ENCODE measurements at places on chromosomes 11 and 22.

GRCh38 chr11:86765203-86765602 lies 35.1 kb upstream of the PRSS23 start:
- no peak for DNase-seq

DNA sequence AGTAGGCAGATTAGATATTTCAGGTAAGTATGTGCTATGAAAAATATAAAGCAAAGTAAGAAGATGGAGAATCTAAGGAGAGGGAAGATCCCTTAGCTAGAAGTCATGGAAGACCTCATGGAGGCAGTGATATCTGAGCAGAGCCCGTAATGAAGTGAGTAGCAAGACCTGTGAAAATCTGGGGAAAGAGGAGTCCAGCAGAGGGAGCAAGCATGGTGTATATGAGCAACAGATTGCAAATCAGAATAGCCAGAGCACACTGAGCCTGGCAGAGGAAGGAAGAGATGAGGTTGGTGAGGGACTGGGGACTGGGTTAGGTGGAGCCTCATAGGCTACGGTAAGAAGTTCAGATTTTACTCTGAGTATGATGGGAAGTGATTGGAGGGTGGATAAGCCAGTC lies 9.4 kb downstream of the LHFPL7 start:
- no peak for DNase-seq

DNA sequence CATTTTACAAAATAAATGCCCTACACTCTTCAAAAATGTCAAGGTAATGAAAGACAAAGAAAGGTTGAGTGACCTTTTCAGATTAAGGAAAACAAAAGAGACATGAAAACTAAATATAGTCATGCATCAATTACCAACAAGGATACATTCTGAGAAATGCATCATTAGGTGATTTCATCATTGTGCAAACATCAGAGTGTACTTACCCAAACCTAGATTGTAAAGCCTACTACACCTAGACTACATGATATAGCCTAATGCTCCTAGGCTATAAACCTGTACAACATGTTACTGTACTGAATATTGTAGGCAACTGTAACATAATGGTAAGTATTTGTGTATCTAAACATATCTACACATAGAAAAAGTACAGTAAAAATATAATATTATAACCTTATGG lies 26.7 kb downstream of the INTS4 start:
- no peak for DNase-seq

DNA sequence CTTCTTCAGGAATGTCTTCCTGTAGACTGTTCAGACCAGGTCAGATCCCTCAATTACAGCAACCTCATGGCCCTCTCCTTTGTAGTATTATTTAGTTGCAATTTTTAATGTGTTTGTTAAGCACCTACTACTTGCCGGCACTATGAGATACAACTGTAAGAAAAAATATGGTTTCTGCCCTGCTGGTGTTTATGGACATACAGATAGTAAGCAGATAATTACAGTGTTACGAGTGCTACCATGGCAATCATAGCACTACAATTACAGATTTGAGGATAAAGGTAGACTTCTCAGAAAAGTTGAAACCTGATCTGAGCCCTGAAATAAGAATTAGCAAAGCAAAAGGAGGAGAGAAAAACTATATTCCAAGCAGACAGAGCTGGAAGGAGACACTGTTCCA lies 2.8 kb downstream of the LRRC51 start:
- no peak for DNase-seq

DNA sequence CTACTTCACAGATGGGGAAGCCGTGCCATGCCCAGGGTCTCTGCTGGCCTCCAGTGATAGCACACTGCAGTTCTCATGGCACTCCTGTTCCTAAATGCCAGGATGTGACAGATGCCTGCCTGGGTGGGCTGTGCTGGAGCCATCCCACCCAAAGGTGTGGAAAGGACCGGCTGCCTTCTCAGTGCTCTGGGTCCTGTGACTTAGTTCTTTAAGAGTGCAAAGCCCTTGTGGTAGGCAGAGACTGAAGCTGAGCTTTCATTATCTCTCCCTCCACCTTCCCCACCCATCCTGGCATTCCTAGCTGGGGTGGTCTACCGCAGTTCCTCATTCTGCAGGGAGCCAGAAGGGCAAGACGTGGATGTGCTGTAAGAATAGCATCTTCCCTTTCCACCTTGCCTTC lies 150.1 kb downstream of the CEP164 start:
- no peak for DNase-seq

DNA sequence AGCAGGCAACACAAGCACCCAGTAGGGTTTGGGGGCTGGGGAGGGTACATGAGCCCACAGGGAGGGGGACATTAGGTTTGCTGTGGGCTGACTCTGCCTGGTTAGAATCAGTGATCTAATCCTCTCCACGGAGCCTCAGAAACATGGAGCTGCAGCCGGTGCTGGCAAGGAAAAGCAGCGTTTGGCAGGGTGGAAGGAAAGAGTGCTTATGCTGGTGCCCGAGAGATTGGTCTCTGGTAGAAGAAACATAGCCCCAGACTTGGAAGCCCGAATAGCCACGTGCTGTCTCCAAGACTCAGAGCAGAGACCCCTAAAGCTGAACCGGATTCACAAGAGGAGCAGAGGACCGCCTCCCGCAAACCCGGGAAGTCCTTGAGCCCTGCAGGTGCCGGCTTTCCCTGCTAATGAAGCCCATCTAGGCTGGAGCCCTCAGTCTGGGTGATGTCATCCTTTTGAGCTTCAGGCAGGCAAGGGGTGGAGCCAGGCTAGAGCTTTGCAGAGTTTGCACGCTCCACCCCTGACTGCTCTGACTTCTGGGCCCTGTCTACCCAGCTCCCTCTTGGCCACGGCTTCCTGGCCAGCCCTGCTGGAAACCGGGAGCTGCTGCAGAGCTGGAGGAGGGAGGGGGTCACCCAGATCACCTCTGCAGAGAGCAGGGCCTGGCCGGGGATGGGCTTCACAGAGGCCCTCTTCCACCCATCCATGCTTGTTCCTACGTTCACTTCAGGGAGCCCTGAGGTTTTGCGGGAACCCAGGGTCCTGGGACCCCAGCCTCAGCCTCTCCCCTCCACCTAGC lies 35.0 kb upstream of the JAM3 start:
- peak; percentile 61 for DNase-seq

GRCh38 chr11:86954269-86955110 lies 705 bp downstream of the FZD4 start:
- no peak for DNase-seq

GRCh38 chr22:45134313-45134712 lies 29.4 kb upstream of the NUP50 start:
- DNase-seq: no peak

GRCh38 chr11:61771985-61772455 lies 19.6 kb downstream of the MYRF start:
- DNase-seq: no peak

GRCh38 chr22:44246615-44247326 lies 66.0 kb downstream of the SHISAL1 start:
- DNase-seq: no peak

- DNase-seq: no peak
Measured at GRCh38 chr11:70432065-70432464, 33.7 kb downstream of the CTTN start.

DNA sequence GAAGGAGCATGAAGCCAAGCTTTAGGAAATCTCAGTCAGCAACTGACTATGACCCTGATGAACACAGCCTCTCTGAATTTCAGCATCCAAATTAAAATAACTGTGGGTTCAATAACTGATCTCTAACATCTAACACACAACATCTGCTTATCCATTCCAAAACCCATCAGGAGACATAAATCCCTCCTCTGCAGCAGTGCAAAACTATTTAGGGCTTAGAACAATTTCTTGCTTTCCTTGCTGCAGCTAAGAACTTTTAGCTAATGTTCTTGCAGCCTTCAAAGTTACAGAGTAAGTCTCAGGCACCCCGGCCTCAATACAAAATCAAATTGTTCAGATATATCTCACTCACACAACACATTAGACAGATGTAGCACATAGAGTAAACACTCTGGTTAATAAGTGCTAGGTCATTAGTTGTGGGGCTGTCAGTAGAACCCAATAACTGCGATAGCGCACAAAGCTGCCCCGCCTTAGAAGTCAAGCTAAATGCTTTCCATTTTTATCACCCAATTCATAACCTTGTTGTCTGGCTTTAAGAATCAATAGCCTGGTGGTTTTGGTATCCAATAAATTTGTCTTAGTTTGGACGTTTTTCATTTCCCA lies 139.6 kb downstream of the LARGE1 start:
- DNase-seq: no peak

DNA sequence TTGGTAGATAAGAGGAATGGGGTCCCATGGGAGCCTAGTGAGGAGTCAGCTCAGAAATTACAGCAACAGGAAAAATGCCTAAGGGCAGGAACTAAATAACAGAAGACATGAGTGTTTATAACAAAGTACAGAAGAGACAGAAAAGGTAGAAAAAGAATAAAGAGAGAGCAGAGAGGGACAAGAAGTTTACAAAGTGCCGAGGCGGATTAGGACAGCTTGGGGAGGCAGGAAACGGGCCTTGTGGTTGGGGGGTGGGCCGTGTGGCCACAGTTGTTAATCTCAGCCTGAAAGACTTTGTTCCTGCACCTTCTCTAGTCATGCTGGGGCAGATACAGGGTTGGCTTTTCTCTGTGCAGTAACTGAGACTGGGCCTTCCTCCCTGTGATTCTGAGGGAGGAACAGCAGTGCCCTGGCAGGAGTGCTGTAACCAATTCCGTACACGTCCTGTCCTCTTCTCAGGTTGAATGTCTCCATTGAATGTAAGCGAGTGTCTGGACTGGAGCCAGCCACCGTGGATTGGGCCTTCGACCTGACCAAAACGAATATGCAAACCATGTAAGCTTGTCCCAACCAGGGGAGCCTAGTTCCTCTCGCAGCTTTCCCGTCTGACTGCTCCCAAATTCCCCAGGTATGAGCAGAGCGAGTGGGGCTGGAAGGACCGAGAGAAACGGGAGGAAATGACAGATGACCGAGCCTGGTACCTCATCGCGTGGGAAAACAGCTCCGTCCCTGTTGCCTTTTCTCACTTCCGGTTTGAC lies 13.2 kb downstream of the NAA40 start:
- no peak for DNase-seq

DNA sequence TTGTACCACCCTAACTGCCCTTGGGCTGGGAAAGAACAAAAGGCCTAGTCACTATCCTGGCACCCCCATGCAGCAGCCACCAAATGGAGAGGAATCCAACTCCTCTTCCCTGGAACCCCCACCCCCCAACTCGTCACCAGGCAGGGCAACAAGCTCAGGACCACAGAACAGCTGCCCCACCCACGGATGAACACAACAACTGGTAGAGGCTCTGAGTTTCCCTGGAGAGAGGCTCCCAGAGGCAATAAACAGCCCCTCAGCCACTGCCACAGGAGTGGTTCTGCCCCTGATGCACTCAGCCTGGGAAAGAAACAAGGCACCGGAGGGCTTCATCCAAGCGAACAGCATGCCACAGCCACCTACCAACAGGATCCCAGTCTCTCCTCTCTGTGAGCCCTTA lies 778.4 kb upstream of the FAT3 start:
- no peak for DNase-seq

GRCh38 chr22:22948651-22949571 lies 61.3 kb downstream of the IGLL5 start:
- DNase-seq: no peak

GRCh38 chr11:62398011-62398994 lies 20.5 kb upstream of the SCGB1A1 start:
- DNase-seq: no peak

GRCh38 chr11:96010683-96011082 lies 86.8 kb upstream of the MTMR2 start:
- no peak for DNase-seq

DNA sequence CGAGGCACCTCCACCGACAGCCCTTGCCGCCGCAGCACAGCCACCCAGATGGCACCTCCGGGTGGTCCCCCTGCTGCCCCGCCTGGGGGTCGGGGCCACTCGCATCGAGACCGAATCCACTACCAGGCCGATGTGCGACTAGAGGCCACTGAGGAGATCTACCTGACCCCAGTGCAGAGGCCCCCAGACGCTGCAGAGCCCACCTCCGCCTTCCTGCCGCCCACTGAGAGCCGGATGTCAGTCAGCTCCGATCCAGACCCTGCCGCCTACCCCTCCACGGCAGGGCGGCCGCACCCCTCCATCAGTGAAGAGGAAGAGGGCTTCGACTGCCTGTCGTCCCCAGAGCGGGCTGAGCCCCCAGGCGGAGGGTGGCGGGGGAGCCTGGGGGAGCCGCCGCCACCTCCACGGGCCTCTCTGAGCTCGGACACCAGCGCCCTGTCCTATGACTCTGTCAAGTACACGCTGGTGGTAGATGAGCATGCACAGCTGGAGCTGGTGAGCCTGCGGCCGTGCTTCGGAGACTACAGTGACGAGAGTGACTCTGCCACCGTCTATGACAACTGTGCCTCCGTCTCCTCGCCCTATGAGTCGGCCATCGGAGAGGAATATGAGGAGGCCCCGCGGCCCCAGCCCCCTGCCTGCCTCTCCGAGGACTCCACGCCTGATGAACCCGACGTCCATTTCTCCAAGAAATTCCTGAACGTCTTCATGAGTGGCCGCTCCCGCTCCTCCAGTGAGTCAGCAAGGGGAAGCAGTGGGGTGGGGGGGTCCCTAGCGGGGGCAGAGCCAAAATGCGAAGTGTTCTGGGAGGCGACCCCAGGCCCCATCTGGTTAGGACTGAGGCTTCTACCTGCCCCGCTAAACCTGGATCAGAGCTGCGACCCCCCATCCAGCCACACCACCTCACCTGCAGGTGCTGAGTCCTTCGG lies 4.4 kb downstream of the FREY1 start:
- no peak for DNase-seq

- DNase-seq: no peak
Measured at GRCh38 chr11:67023957-67024353, 1.0 kb downstream of the SYT12 start.

- no peak for DNase-seq
Measured at GRCh38 chr22:19045094-19045493, 77.1 kb downstream of the DGCR2 start.

DNA sequence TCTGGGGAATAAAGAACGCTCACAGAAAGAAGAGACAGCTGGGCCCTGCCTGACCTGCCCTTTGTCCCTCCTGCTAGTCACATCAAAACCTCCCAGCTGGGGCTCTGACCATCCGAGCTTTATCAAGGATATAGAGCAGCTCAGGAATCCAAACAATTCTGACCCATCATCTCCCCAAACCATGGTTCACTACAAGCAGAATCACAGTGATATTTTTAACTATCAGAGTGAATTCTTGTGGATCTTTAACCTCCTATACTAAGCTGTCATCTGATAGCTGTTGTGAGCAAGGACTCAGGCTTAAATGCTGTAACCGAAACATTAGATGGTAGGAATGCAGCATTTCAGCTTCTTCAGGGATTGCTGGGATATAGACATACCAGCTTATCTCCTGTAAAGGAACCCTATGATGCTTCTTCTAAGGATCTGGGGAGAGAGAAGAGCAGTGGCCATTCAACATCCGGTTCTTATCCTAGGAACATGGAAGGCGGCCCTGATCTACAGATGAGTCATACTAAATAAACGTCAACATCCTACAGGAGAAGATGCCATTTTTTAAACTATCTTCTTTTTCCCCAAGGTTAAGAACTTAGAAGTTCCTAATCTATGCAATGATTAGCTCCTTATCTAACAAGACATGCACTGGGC lies 84.7 kb upstream of the AKIP1 start:
- no peak for DNase-seq

Data from NCI-H1694 (cell line).